Activated naive CD8-positive, alpha-beta T cell treated with anti-CD3 and anti-CD28 coated beads for 36 hours (primary cell): ENCODE measurements at places on chromosomes 3 and 15.
A peak's percentile ranks its signal among the peaks of the same experiment; 100 is the strongest.

DNA sequence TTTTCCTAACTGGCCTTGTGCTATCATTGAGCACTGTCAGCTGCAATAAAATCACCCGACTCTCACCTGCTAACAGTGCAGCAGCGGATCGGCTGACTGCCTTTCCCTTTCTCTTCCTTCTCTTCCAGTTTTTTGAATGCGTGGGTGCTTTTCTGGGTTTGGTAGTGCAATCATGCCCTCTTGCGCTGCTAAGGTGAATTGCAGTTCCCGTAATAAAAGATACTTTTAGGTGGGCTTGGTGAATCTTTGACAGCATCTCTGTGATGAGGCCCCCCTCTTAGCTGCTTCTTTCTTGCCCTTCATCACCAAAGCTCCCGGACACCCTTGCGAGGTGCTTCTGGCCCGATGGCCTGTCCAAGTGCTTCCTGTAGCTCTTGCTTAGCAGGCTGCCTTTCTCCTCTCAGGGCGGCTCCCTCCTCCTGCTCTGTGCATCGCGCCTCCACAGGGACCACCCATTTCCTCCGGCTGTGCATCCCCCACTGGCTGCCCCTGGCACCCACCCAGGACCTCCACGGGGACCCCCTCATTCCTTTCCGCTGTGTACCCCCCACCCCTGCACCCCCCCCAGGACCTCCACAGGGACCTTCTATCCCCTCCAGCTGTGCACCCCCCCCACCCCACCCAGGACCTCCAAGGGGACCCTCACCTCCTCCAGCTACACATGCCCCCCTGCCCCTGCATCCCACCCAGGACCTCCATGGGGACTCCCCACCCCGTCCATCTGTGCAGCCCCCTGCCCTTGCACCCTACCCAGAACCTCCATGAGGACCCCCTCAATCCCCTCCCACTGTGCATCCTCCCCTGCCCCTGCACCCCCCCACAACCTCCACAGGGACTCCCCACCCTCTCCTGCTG lies 50.8 kb upstream of the RPL32 start:
- DNase-seq, result peak; percentile 46

- DNase-seq, result no peak
Observed at GRCh38 chr15:77742127-77742526, 109.4 kb upstream of the LINGO1 start.

DNA sequence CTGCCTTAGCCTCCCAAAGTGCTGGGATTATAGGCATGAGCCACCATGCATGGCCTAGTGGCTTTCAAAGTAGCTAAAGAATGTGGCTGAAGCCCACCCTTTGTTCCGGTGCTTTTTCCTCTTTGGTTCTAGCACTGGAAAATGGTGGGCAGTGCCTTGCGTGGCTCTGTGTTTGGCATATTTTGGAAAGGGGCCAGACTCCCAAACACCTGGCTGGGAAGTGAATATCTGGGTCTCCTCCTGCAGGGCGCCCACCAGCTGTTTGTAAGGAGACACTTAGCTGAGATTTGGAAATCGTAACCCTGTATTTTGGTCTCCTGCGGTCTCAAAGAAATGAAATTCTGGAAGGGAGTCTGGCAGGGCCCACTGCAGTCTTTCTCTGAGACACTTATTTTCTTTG lies 336.4 kb downstream of the IL20RB start:
- DNase-seq, result no peak

GRCh38 chr3:147008886-147009285 lies 397.5 kb downstream of the ZIC4 start:
- no peak for DNase-seq

DNA sequence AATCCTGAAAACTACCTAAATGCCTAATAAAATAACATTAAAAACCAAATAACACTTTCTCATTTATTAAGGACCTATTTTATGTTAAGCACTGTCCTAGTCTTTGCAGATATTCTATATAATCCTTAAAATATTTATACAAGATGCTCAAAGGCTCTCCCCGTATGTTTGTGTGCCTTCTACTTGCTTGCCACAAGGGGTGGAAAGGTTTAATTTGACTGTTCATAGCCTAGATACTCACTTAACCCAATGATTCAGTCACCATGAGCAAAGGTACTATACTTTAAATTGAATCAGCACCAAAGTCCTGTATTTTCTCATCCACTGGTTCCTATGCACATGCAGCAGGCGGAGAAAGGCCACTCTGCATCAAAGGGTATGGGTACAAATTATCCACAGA lies 32.0 kb downstream of the LSAMP start:
- DNase-seq, result no peak

- peak; percentile 18 for DNase-seq
Observed at GRCh38 chr3:29183346-29184087, 97.4 kb upstream of the RBMS3 start.

DNA sequence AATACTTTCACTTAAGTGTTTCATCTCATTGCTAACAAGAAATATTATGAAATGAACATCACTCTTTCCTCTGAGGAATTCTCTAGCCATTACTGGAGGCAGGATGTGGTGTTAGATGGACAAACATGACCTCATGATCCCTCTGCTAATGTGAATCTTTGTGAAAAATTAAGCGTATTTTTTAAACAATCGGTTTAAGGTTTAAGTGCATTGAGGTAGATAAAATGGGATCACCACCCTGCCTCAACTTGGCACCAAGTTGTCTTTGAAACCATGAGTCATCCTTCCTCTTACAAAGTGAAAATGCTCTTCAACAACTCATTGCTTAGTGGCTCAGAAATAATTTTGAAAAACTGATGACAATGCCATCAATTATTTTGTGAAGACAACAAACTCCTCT lies 76.0 kb upstream of the DCBLD2 start:
- DNase-seq, result no peak

DNA sequence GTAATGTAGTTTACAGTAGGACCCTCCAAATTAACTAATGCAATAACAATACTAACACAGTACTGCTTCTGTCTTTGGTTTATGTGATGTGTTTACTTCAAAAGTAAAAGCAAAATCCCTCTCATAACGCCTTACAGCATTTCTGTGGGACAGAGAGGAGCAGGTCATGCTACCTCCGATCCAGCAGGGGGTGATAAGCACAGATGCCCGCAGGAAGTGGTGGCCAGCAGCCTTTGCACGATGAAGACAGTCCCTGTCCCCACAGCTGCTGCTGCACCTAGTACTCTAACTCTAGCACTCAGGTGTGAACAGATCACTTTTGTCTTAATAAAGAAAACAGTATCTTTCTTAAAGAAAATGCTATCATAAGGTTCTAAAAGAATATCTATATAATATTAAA lies 38.3 kb downstream of the ANO10 start:
- DNase-seq, result no peak

- DNase-seq, result no peak
Observed at GRCh38 chr3:152159328-152159727, 109.4 kb upstream of the MBNL1 start.

GRCh38 chr3:130779031-130779430 lies 32.4 kb upstream of the PIK3R4 start:
- no peak for DNase-seq

- DNase-seq, result no peak
Observed at GRCh38 chr3:192170031-192170430, 557.3 kb downstream of the FGF12 start.

GRCh38 chr3:103085465-103085864 lies 650.6 kb downstream of the ZPLD1 start:
- no peak for DNase-seq

DNA sequence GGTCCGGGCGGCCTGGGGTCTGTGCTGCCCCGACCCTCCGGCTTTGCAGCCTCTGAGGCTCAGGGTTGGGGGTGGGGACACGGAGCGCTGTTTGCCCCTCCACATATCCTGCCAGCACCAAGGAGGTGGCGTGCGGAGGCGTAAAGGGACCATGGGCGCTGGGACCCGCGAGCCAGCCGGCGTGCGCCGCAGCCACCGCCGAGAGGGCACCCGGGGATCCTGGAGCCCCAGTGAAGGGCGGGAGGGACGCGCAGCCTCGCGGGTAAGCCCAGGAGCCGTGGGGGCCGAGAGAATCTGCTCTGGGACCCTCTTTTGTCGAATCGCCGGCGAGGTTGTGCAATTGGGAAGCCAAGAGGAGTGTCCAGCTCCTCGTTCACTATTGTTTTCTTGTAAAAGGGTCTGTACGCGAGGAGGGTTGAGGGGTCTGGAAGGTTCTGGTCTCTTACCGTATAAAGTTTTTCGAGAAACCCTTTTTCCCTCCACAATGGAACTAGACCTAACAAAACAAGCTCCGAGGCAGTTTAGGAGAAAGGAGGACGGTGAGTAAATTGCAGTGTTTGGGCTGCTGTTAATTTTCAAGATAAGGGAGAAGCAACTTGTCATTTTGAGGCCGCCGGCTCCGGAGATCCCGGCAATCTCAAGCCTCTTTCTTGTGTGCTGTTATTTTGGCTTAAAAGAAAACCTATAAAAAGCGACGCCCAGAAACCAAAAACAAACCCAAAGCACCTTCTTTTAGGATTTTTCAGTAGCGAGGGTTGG lies 29.9 kb upstream of the ST3GAL6 start:
- DNase-seq, result peak; percentile 28

DNA sequence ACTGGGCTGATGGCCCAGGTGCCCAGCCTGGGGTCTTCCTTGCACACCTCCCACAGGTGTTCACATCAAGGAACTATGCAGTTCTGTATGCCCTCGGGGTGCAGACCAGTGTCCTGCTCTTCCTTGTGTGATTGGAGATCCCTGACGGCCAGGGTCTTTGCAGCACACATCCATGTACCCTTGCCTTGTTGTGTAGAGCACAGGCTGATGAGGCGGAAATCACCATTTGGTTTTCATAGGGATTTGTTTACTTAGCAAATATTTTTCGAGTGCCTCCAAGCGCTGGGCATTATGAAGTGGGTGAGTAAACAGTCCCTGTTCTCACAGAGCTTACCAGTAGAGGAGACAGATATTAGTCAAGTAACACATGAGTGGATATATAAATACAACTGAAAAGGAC lies 209.3 kb upstream of the UMPS start:
- no peak for DNase-seq

GRCh38 chr15:40338041-40338657 lies 2.6 kb downstream of the CCDC9B start:
- DNase-seq, result peak; percentile 77

GRCh38 chr3:2354702-2355101 lies 256.0 kb downstream of the CNTN4 start:
- no peak for DNase-seq

GRCh38 chr15:62051166-62051565 lies 9.1 kb downstream of the VPS13C start:
- no peak for DNase-seq

GRCh38 chr3:67470207-67470606 lies 184.2 kb downstream of the SUCLG2 start:
- no peak for DNase-seq

DNA sequence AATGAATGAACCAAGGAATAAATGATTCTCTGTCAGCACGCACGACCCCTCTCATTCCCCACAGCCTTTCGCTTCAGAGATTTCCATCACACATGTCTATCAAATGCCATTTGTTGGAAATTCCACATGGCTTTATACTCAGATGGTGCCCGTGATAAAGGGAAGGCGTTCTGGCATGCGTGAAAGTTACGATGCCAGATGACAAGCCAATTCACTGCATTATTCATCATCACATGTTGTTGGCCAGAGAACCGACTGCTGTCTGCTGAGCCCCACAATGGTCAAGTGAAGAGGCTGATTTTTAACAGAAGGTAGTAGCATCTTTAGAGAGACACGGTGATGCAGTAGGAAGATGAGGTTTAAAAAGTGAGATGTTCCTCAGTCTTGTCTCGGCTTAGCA lies 74.1 kb upstream of the FRMD4B start:
- DNase-seq, result no peak

GRCh38 chr3:183265834-183266417 lies 12.9 kb downstream of the B3GNT5 start:
- DNase-seq, result peak; percentile 50

GRCh38 chr3:33155301-33155700 lies 41.5 kb downstream of the CRTAP start:
- DNase-seq, result no peak

DNA sequence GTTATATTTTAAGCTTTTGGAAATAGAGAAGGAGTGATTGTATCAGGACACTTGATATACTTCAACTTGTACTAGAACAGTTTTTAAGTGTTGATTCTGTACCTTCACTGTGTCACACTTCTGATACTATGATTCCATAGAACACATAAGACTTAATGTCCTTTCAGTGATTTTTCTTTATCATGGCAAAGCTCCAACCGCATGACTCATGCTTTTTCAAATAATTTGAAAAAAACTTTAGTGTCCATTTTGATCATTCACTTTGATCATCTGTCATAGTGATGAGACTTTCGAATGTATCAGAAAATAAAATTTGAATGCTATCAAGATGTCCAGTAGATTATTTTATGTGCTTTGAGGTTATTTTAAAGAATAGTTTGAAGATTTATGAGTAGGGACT lies 32.0 kb downstream of the AP4E1 start:
- DNase-seq, result no peak

DNA sequence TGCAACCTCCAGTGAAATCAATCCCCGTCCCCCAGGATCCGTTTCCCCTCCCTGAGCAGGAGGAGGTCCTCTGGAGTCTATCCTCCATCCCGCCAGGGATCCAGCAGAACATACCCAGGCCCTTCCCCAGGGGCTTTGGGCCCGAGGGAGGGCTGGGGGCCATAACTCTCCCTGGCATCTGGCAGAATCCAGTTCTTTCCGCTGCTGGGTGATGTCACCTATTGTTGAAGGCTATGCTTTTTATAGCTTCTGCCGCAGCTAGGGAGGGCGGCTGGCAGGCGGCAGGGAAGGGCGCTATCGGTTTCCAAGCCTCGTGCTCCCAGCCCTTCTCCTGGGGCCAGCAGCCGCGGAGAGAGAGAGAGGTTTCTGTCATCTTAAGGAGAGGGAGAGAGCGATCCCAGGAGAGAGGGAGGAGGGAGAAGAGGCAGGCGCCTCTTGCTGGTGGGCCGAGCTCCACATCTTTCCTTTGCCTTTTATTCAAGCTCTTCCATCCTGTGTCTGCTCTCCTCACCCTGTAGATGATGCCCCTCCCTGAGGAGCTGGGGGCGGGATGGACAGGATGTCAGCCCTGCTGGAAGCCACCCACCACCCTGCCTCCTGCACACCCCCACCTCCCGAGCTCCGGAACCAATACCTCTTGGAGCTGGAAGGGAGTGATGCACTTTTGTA lies 120.1 kb downstream of the ANP32A start:
- DNase-seq, result no peak
